Fibroblast of skin of left biceps (primary cell): ENCODE measurements at places on chromosomes 5 and 9.

GRCh38 chr5:112525217-112525616, 106.1 kb upstream of the EPB41L4A start:
- no peak for DNase-seq

GRCh38 chr5:109155625-109156024, 254.1 kb downstream of the PJA2 start:
- DNase-seq: no peak

DNA sequence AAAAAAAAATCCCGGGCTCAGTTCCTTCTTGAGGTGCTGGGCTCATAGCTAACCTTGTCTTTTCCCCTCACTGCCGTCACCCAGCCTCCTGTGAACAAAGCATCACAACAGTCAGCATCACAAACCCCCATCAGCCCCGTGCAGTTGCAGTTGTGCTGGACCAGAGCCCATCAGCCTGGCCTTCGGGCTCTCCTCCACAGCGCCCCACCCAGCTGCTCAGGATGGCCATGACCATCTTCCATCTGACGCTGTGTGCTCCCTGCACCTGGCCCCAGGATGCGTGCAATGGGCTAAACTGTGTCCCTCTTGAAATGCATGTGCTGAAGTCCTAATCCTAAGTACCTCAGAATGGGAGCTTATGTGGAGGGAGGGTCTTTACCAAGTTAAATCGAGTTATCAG, 48.1 kb downstream of the NSUN2 start:
- DNase-seq: no peak

- no peak for DNase-seq
Measured at GRCh38 chr9:105059252-105059651, 131.3 kb upstream of the ABCA1 start.

- no peak for DNase-seq
Measured at GRCh38 chr5:27963050-27963783, 924.8 kb upstream of the CDH9 start.

DNA sequence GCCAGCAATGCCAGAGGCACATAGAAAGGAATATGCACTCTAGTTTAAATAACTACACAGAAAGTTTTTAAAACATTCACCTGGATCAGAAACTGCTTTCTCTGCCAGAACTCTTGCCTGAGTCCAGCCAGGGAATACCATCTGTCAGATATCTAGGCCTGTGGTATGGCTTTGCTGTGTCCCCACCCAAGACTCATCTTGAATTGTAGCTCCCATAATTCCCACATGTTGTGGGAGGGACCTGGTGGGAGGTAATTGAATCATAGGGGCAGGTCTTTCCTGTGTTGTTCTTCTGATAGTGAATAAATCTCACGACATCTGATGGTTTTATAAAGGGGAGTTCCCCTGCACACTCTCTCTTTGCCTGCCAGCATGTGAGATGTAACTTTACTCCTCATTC, 41.5 kb upstream of the KCNV2 start:
- DNase-seq: no peak

DNA sequence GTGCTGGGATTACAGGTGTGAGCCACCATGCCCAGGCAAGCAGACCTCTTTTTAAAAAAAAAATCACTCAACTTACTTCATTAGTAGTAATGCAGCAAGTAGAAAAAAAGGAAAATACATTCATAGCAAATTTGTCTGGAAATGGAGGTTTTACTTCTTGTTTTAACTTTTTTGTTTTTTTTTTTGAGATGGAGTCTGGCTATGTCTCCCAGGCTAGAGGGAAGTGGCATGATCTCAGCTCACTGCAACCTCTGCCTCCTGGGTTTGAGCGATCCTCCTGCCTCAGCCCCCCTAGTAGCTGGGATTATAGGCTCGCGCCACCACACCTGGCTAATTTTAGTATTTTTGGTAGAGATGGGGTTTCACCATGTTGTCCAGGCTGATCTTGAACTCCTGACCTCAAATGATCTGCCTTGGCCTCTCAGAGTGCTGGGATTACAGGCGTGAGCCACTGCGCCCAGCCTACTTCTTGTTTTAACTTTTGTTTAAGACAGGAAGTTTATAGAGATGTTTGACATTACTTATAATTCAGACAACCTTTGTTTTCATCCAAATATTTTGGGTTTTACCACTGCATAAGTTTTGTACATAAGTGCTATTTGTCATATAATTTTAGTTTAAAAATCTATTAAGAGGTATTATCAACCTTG, 26.5 kb downstream of the UBE2R2 start:
- DNase-seq: no peak

DNA sequence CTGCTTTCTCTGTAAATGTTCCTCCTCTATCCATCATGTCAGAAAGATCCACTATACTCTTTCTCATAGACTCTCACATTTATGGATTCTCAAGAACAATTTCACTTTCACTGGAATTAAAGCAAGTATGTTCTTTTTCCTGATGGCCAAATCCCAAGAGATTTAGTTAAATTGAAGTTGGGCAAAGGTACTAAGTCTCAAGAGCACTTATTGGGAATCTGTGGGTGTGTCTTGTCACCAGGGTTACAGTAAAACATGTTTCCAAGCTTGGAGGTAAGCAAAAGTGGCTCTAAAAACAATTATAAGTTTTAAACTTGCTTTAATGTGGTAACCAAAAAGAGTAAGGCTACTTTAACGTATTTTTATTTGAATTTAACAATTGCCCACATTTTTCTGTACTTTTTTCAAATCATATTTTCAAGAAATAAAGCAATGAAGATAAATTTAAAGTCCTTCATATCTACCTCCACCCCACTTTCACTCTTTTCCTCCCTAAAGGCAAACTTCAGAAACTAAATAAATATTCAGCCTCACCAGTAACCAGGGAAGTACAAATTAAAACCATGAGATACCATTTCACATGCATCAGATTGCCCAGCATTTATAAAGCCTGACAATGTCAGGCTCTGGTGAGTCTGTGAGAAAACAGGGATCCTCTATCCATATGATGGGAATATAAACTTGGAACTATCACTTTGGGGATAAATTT, 387.4 kb downstream of the CETN3 start:
- no peak for DNase-seq

- no peak for DNase-seq
Measured at GRCh38 chr9:113558632-113559502, 95.3 kb downstream of the RGS3 start.

DNA sequence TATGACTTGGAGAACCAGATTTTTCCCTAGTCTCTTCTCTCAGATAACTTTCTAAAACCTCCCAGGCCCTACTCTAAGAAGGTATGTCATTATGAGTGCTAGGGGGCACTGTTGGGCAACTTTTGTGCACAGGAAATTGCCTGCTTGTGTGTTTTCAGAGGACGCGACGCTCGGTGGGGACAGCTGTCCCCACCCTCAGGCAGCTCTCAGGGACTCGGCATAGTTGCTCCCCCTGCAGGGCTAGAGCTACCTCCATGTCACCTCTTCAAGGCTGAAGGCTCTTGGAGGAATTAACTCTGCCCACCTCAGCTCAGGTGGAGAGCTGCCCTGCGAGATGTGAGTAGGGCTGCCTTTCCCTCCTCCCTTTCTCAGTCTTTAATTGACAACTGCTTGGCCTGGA, 10.2 kb upstream of the TIFAB start:
- no peak for DNase-seq

- no peak for DNase-seq
Measured at GRCh38 chr9:121485623-121486022, 14.0 kb downstream of the GGTA1 start.

DNA sequence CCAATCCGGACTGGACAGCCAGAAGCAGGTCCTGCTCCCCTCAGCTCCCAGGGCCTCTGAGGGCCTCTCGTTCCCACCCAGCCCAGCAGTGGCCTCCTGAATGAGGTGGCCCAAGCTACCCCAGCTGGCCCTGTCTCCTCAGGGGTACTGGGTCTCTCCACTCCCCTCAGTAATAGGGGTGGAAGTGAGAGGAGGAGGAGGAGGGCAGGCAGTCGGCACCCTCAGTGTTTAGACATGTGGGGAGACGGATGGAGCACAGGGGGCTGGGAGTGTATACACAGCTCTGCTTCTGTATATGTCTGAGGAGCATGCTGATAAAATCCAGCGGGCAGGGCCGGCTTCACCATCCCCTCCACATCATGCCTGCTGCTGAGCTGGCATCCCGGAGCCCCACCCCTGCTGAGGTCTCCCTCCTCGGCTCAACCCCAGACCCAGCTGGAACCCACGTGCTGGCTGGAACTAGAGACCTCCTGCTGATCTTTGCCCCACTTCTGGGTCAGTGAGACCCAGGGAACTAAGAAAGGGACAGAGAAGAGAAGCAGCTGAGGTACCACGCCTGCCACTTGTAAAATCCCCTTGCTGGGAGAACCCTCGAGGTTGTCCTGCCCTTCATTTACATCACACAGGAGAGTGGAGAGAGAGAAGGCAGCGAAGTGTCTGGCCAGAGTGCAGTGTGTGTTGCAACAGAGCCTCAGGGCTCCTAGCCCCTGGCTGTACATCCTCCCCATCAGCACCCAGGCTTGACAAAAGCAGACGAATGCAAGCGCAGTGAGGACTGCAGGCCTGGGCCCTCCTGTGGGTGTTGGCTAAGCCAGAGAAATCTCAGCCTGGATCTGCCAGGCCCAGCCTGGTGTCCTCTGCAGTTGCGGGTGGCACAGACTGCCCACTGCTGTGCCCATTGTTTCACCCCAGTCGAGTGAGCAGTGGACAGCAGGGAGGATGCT, 77.5 kb downstream of the PSD2 start:
- DNase-seq: no peak
